ENCODE measurements at places on chromosomes 12 and 14.
A peak's percentile ranks its signal among the peaks of the same experiment; 100 is the strongest.

DNA sequence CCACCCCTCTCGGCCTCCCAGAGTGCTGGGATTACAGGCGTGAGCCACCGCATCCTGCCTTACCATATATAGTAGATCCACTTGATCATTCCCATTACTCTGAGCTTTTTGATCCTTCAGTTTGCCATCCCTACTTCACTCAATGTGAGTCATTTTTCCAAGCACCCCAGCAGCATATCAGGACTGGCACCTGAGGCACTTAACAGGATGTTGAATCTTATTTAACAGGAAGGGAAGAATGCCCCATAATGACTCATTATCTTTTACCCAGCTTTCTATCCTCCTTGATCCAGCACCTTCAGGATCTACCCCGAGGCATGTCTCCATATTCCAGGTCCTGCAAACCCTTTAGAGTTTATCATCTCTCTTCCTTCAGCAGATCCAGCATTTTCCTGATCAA is 84.9 kb upstream of the CMKLR1 start:
- DNase-seq, result no peak

DNA sequence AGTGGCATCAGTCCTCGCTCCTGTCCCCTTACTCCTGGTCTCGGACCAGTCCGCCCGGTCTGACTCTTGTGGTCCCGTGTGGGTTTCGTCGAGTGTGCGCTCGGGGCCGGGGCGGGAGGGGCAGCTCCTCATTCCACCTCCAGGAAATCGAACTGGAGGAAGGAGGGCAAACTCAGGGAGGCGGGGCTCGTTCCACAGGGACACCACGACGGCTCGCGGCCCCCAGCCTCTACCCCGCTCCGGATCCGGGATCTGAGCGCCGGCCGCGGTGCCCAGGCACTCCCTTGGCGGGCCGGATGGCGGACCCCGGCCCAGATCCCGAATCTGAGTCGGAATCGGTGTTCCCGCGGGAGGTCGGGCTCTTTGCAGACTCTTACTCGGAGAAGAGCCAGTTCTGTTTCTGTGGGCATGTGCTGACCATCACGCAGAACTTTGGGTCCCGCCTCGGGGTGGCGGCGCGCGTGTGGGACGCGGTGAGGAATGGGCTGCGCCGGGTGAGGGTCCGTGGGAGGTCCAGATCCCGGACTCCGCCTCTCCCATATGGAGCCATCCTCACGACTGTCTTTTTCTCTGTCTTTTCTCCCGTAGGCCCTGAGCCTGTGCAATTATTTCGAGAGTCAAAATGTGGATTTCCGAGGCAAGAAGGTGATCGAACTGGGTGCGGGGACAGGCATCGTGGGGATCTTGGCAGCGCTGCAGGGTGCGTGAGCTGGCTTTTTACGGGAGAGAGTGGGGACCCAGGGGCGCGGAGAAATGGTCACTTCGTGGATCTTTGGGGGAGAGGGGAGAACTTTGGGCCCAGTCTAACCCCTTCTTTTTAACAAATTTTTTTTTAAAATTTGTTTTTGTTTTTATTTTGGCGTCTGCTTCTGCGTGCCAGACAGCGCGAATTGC is at the start of gene EEF1AKMT3:
EEF1AKMT3 (plus strand) TSS at position 186 of the 894 bp plus-strand sequence; CDS start at position 297, 111 bp downstream.
- peak; percentile 71 for DNase-seq

- DNase-seq, result no peak
Observed at GRCh38 chr12:68761901-68762630, 16.1 kb downstream of the SLC35E3 start.

DNA sequence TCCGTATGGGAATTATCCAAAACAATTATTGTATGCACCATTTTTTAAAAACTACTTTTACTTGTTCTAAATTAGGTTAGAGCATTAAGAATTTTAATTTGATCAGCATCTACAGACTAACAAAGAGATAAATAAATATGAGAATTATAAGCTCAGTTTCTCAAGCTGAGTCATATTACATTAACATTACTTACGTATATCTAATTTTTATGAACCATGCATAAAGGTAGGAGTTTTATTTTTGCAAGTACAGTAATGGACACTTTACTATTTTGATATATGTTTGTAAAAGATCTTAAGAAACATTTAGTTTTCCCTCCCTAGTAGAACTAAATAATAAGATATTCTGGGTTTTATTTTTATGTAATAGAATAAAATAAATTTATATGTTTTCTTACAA is 410.1 kb downstream of the TMEM117 start:
- DNase-seq, result no peak

GRCh38 chr12:104360983-104361707 is 57.6 kb downstream of the EID3 start:
- no peak for DNase-seq

DNA sequence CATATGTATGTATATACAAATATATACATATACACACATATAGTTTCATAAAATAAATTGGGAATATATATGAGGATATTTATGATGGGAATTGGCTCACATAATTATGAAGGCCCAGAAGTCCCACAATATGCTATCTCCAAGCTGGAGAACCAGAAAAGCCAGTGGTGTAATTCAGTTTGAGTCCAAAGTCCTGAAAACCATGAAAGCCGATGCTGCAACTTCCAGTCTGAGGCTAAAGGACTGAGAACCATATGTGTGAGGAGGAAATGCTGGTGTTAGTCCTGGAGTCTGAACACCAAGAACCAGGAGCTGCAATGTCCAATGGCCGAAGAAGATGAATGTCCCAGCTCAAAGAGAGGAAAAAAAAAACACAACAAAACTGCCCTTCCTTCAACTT is 65.5 kb upstream of the PRKD1 start:
- DNase-seq, result no peak

DNA sequence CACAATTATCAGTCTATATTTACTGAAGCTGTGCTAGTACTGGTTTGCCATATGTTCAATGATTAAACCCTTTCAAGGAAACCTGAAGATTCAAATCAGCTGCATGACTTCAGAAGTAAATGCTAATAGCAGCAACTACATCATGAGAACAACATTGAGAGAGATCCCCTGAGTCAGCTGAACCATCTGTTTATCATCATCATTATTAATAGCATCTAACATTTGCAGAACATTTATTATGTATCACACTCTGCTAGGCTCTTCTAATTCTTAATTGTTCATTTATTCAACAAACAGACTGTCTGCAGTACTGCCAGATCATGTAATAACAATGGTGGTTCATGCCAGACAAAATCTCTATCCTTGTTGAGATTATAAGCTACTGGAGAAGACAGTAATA is 157.4 kb downstream of the KLHL28 start:
- DNase-seq, result no peak

DNA sequence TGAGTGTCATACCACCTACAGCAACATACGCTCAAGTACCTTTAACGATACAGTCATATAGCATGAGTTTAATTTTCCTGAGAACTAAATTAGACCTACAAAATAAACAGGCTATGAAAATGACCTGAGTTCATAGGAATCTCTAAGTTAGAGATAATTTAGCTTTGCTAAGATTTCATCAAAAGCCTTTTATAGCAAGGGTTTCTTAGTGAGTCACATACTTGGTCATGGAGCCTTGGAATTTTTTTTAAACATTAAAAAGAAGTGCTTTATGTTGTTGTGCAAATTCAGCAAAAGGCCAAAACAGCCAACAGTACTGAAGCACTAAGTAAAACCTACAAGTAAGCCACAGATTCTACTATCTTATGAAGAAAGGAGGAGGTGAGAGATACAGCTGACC is 93.6 kb upstream of the FERMT2 start:
- no peak for DNase-seq

- no peak for DNase-seq
Observed at GRCh38 chr14:99904506-99904905, 111.3 kb downstream of the EML1 start.

GRCh38 chr14:54085232-54085761 is 128.7 kb upstream of the BMP4 start:
- no peak for DNase-seq

DNA sequence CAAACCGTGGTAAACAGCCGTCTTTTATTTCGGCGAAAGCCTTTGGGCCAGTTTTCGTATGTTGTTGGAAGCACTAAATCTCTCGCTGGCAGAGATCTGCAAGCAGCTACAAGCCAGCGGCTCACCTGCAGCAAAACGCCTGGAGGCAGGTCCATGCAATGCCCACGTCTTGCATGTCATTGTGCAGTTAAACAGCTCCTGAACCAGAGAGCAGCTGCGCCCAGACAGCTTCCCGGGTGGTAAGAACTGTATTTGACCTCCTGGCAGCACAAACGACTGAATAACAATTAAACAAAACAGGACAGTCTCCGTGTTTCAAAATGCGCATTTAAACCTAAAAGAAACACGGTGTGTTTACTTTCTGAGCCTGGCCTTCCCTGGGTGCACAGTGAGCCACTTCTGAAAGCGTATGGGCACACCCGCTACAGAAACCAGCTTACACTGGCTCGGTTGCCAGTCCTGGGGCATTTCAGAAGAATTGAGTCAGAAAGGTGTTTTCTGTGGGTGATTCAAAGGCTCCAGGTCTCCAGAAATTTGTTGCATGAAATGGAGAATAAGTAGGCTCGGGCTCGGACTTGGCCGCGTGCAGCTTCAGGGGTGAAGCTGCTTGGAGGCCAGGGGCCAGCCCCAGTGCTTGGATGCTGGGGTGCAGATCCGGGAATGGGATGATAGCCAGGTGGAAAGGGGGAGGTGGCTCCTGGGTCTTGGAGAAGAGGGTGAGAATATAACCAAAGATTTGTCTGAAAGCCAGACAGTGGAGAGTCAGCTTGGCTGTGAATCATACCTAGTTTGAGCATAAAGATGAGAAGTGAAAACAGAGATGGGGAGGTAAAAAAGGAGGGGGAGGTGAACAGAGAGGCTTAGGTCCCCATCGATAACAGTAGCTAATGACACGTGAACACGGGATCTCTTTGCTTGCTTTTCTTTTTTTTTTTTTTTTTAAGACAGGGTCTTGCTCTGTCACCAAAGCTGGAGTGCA is 24.9 kb upstream of the FZD10 start:
- no peak for DNase-seq

DNA sequence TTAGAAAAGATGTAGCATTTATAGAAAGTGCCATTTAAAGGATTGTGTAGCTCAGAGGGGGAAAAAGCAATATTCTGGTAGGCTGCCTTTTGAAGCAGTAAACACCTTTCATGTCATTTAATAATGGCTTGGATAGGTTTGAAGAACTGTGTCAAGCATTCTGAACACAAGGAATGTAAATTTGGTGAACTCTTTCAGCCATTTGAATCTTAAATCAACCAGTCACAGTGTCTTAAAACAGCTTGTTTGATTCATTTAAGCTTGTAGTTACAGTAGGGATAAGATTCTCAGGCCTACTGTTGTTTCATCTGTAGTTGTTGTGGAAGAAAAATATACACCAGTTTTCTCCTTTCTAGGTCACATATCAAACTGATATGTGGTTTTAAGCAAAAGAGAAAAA is 299.4 kb upstream of the NOVA1 start:
- DNase-seq, result no peak

DNA sequence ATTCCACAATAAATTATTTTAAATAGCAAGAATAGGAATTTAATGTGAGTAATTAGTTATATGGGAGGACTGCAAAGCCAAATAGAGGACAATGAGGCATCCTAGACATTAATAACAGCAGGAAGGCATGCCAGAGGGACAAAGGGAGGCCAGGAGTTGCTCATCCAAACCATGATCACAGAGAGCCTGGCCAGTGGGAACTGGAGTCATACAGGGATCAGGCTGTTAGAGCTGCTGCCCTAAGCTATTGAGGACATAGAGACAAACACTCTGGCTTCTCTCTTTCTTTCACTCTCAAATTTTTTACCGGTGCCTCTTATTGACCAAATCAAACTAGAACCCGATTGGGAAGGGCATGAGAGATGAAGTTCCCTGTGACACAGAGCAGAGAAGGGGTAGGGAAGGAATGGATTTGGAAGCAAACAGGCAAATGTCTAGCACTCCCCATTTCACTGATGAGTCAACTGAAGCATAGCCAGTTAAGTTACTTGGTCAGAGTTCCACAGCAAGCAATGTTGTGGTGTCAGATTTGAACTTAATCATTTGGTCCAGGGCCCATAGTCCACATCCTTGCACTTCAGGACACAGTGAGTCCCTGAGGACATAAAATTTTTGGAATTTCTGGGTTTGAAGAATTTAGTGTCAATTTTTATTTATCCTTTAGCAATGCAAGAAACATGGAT is 17.9 kb upstream of the CFAP54 start:
- no peak for DNase-seq

DNA sequence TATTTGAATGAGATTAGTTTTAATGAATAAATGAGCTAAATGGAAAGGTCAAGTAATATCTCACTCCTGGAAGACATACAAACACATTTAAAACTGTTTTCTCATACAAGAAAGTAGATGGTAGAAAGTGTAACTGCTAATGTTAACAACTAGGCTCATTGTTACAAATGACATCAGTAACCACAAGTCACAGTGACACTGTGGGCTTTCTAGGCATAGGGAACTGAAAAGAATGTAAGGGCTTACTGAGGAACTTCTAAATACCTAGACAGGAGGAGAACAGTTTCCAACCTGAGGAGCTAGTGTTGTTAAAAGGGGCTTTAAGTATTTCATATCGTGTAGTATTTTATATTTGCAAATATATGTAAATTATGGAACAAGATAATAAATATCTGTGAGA is 17.5 kb upstream of the ERGIC2 start:
- no peak for DNase-seq
